ENCODE measurements at places on chromosomes 2 and 18.

DNA sequence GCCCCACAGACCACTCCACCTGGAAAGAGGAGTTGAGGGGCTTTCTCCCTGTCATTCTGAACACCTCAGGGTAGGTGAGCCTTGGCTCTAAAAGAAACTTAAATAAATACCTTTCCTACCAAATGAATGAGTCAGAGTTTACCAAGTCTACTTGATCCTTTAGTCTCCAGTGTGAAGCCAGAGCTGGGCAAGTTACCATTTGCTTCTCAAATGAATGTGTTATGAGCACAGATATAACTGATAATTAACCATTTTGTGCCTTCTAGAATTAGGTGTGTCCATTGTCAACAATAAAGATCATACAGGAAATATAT lies 347.7 kb downstream of the KIAA1328 start:
- DNase-seq, result no peak

- no peak for DNase-seq
These were observed 37.0 kb downstream of the MRPL30 start for GRCh38 chr2:99217929-99218501.

DNA sequence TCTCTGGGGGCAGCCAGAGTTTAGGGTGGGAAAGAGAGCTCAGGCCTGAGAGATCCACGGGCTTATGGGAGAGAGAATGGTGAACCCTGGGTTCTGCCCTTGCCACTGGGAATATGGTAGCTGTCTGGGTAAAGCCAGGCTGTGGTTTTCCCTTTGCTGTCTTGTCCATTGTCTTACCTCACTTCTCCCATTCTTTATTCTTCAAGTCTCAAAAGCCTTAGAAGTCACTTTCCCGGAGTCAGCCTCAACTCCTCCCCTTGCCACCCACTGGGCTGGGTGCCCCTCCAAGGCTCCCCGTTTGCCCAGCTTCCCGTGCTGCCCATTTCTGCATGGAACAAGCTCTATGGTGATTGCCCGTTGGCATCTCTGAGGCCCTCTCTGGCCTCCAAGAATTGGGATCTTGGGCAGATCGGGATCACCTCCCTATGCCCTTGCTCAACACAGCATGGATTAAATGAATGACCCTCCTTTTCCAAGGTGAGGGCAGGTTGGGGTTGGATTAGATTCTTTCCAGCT lies 228.2 kb downstream of the HAUS1 start:
- no peak for DNase-seq

DNA sequence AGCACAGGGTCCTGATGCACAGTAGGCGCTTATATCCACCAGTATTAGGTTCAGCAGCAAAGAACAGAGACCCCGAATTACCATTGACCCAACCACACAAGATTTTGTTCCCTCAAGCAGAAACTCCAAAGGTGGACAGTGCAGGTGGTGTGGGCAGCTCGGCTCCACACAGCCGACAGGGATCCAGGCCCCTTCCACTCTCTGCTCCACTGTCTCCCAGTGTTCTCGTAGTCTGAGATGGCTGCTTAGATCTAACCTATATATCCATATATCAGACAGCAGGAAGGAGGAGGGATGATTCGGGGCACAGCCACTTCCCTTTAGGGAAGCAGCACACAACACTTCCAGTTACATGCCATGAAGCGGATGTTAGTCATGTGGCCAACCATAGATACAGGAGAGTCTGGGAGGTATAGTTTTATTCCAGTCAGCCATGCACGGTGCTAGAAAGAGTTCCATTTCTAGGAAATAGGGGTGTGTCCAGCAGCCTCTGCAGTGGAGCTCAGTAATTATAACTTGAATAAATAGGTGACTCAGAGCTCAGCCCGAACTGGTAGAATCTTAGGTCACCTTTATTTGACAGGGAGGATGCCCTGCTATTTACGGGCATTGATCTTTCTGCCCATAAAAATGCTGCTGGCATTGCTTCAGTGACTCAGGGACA lies 158.9 kb downstream of the TWIST2 start:
- DNase-seq, result no peak

DNA sequence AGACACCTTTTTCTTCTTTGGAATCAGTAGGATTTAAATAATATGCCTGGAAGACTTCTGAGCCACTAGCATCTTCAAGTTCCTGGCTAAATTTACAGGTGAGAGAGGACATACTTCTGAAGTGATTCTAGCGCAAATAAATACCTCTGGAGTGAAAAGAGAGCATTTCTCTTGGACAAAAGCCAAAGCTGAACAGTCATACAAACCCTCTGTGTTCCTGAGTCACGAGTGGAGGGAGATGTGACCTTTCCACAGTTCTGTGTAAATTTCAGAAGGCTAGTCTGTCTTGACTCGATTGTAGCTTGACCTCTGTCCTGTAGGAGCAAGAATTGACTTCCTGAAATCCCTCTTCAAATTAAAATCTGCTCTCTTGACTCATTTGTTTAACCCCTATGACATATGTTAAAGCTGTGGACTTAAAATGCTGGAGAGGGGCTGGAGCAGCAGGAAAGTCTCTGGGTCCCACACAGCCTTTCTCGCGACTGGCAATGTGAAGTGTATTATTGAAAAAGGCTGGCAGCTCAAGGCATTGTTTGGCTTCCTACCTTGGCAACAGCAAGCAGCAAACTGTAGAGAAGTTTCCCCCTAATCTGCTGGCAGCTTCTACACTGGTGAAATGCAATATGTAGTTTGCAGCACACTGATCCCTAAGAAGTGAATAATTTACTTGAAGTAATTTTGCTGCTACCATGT lies 79.6 kb upstream of the GCFC2 start:
- no peak for DNase-seq

DNA sequence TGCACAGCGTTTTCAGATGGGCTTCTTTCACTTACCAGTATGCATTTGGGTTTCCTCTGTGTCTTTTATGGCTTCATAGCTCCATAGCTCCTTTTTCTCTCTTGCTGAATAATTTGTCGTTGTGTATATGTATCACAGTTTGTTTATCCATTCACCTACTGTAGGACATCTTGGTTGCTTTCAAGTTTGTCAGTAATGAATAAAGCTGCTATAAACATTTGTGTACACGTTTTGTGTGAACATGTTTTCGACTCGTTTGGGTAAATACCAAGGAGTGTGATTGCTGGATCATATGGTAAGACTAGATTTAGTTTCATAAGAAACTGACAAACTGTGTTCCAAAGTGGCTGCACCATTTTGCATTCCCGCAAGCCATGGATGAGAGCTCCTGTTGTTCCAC lies 94.7 kb downstream of the FAM168B start:
- DNase-seq, result no peak

GRCh38 chr2:240794178-240794721 lies 25.8 kb downstream of the KIF1A start:
- DNase-seq, result no peak

- DNase-seq, result no peak
These were observed 272.9 kb upstream of the FIGN start for GRCh38 chr2:164008752-164009151.

- DNase-seq, result no peak
These were observed 358.9 kb downstream of the ZEB2 start for GRCh38 chr2:144161061-144161460.

GRCh38 chr18:10278265-10278664 lies 176.2 kb upstream of the APCDD1 start:
- DNase-seq, result no peak

GRCh38 chr2:220240641-220241040 lies 613.2 kb downstream of the SLC4A3 start:
- no peak for DNase-seq

DNA sequence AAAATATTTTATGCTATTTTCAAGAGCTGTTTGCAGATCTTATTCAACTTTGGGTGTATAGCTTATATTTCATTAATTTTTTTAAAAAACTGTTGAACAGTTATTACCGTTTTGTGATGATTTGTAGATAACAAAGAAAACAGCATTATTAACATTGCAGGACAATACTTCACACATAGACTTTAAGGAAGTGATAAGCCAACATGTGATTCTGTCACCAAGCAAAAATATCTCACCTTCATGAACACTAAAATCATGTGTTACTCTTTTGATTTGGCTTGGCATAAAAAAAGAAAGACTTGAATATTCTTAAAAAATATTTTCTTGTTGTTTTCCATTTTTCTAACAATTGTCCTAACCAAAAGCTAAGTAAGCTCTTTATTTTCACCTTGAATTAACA lies 33.0 kb downstream of the SLC35F5 start:
- DNase-seq, result no peak

DNA sequence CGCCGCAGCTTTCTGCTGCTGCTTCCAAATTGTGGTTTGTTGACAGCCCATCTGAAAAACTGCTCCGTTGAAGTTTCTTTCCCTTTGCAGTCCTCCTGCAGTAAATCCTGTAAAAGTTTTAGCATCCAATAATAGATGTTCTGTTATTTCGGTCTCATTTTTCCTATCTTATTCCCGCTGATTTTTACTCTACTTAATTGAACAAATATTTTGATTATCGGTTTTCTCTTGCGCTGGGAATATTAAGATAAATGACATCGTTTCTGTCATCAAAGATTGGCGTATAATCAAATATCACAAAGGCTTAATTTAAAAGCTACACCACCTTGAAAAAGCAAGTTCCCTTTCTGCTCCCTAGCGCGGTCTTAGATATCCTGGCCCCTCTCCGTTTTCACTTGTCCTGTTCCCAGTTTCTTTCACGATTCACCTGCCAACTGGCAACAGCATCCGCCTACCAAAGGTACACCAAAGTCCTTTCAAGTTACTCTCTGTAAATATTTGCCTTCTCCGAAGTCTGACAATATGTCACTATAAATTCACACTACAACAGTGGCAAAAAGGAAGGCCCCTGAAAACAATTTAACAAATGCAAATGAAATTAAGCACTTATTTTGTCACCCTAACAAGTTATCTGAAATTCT lies 1.0 kb upstream of the STRN start:
- DNase-seq, result no peak

GRCh38 chr2:121015971-121016485 lies 269.0 kb downstream of the TFCP2L1 start:
- no peak for DNase-seq

DNA sequence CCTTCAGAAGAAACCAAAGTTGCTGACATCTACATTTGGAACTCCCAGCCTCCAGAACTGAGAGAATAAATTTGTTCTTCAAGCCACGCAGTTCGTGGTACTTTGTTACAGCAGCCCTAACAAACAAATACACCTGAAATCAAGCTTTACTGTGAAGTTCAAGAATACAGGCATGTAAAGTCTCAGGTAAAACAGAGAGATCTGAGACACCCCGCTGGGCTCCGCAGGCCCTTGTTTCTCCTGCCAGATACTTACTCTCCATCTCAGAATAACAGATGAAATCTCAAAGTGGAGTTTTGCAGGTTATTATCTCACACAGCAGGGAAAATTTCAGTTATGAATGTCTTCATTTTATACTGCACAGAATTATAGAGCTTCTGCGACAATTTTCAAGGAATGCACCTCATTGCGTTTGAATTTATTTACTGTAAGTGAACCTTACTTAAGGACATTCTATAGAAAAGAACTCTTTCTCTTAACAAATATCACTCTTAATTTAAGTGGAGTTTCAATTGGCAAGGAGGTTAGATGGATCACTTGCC lies 492.4 kb upstream of the LRATD1 start:
- no peak for DNase-seq

- no peak for DNase-seq
These were observed 99.9 kb downstream of the USP34 start for GRCh38 chr2:61371027-61371426.

DNA sequence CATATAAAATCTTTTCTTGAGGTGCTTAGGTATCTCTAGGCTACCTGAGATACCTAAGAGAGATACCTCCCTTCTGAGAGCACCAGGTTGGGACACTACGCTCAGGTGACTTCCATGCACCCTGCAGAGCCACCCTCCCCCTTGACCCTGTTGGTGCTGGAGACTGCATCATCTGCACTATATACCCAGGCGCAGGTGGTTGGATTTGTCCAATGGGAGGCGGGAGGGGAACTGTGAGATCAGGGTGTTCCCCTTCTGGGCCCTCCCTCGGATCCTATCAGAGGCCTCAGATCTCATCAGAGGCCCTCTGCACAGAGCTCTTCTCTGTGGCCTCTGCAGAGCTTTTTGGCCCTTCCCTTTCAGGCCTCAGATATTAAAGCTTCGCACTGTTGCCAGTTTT lies 158.4 kb downstream of the SH3RF3 start:
- DNase-seq, result no peak

DNA sequence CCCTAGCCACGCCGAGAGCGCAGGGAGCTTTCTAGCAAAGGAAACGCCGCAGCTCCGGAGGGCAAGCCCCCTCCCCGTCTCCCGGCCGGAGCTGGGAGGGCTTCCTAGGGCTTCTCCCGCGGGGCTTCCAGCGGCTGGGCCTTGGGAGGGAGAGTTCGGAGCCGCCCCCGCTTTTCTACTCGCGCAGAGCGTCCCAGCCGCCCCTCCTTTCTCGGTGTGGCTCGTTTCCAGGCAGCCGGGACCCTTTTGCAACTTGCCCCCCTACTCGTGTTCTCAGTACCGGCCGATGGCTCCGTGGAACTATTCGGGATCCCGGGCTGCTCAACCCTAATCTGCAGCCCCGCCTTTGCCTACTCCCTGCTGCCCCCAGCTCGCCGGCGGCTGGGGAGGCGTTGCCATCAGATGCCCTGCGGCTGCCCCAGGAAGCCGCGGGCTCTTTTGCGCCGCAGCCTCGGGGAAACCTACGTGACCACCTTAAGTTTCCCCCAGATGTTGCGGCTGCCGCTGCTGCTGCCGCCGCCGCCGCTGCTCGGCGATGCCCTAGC lies 1.5 kb upstream of the NR4A2 start:
- DNase-seq, result peak; percentile 49

DNA sequence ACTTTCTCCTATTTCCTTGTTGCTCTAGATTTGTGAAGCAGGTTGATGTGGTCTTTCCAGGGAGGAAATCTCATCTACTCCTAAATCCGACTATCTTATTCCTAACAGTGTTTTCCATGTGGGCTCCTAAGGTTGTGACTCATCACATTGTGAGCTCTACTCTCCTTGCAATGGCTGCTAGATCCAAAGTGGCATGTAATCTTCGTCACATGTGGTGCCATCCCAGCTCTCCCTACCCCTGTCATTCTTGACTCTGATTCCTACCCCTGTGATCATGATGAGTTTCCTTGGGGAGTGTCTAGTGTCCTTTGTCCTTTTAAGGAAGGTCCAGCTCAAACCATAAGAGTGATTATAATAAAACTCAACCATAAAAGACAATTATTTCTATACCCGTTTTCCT lies 47.3 kb upstream of the GULP1 start:
- DNase-seq, result no peak

GRCh38 chr2:55159037-55159651 lies 72.9 kb downstream of the CLHC1 start:
- DNase-seq, result no peak

- no peak for DNase-seq
These were observed 259.2 kb downstream of the SLC4A3 start for GRCh38 chr2:219886615-219887014.

GRCh38 chr2:33412920-33413319 lies 63.5 kb upstream of the RASGRP3 start:
- DNase-seq, result no peak

- DNase-seq, result no peak
These were observed 193.4 kb downstream of the NBAS start for GRCh38 chr2:15367715-15368114.
